Omental fat pad (tissue), 4 donors: ENCODE measurements at places on chromosomes 1 and 21.

GRCh38 chr1:44025816-44026215 lies 5.4 kb downstream of the SLC6A9 start:
- DNase-seq: no peak

DNA sequence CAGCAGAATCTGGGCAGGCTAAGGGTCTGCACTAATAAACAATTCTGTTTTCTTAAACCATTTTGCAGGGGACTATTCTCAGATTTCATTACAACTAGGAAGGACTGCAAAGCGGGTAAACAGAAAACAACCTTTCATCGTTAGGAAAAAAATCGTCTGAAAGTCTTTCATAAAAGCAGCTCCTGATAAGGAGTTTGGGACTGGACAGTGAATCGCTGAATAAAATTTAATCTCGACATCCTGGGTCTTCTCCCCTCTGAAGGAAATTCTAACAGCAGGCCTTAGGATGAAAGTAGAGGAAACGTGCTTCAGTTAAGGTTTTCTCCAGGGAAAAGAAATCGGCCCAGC lies 471 bp upstream of the MTF2 start:
- DNase-seq: no peak

GRCh38 chr21:24941316-24942185 lies 665.7 kb downstream of the MRPL39 start:
- no peak for DNase-seq

DNA sequence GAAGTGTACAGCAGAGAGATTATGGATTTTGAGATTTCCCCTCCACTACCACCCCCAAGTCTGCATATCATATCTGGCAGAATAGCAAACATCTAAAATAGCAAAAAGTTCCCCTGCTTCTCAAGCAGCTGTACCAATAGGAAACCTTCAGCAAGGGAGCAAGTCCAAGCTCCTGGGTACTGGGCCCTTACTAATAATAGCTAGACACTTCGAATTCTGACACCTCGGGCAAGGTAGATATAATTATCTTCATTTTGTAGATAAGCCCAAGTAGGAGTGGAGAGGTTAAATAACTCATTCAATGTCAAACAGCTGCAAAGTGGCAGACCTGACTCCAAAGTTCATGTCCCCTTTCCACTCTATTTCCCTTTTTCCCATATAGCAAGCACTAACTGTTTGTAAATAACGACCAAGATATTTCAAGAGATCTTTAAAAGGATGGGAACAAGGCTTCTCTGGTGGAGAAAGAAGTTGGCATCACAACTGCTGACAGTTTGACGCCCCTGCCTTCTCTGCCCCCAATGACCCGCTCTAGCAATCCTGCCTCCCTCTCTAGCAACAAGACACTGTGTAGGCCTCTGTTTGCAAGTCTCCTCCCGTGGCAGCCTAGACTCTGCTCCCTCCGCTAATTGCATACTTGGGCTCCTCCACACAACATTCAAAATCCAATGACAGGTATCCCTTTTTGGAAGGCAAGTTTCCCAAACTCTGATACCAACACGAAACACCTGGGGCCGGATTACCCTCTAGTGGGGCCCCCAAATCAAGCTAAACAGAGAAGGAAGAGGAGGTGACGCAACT lies 18.7 kb upstream of the ADAR start:
- no peak for DNase-seq

DNA sequence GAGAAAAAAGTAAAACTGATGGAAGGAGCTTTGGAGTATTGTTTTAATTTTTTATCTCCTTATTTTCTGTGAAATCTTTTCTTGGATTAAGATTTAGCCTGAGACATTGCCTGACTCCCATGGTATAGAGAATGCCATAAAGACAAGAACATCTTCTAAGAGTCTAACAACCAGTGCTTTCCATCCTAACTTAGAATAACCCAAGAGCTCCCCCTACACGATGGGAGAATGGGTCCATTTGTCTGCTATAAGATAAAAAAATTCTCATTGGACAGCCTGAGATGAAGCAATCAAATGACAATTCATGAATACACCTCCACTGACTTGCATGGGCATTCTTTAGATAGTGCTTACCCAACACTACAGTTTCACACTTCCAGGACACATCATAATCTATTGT lies 478.1 kb downstream of the TTLL7 start:
- DNase-seq: no peak
